ENCODE measurements at places on chromosomes 3 and 15. TPM values are rescaled to one million over a fixed set of nuclear protein-coding genes. Genes with fewer than 3 reads are reported as not detected.

- H3K4me1 ChIP-seq = no peaks in the 10 kb centered on the region
- H3K27me3 ChIP-seq = peaks cover 13% of the 10 kb centered on the region
- no peak overlapping the region for H3K27ac ChIP-seq
- DNase-seq = no peak
Measured at GRCh38 chr3:36489679-36490425, 109.5 kb downstream of the STAC start.

- no peak for DNase-seq
- H3K4me1 ChIP-seq = peaks cover 15% of the 10 kb centered on the region
- no peak overlapping the region for H3K4me3 ChIP-seq
- H3K27ac ChIP-seq = no peak overlapping the region
- no peaks in the 10 kb centered on the region for H3K27me3 ChIP-seq
Measured at GRCh38 chr3:164450276-164450905, 627.9 kb downstream of the SI start.

- H3K27ac ChIP-seq = no peak within 1 kb of the TSS
- H3K4me1 ChIP-seq = no peaks in the 10 kb centered on the region
- no peaks in the 10 kb centered on the region for H3K36me3 ChIP-seq
- H3K4me3 ChIP-seq = no peak within 1 kb of the TSS
- DNase-seq = peak; percentile 79
- peaks cover 13% of the 10 kb centered on the region for H3K27me3 ChIP-seq
Measured at GRCh38 chr3:52777127-52777958, at the start of gene ITIH1. TSS of gene ITIH1 (plus strand) at chr3:52777599. CDS start at chr3:52777616, 17 bp downstream.

- peaks cover 20% of the 10 kb centered on the region for H3K4me1 ChIP-seq
- H3K27me3 ChIP-seq = no peaks in the 10 kb centered on the region
- no peak overlapping the region for H3K4me3 ChIP-seq
- H3K27ac ChIP-seq = no peak overlapping the region
- H3K36me3 ChIP-seq = peaks cover 4% of the 10 kb centered on the region
Measured at GRCh38 chr3:47741925-47742324, 39.8 kb downstream of the SMARCC1 start.

Gene ARMC8
- total RNA-seq = 45.2 TPM

Gene SUSD5
- total RNA-seq = 38.5 TPM
